CD4-positive, alpha-beta T cell treated with Interleukin-15 for 4 hours (primary cell): ENCODE measurements at places on chromosomes 13 and 19.

GRCh38 chr19:56670401-56670960, 1.1 kb downstream of the ZNF835 start:
- no peak for DNase-seq

DNA sequence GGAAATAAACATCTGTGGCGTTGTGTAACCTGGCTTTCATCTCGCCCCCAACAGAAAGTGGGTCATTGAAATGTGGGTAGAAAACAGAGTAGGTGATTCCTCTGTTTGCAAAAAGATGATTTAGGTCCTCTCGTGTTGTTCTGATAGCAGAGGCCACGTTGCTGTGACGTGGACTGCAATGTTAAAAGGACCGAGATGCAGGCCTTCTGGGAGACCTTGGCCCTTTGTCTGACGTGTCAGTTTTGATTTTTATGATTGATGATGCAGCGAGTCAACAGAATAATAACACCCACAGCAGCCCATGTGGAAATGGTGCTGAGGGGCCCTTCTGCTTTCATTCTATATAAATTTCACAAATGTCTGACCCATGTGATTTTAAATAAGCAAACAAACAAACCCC, 68.9 kb downstream of the FGF9 start:
- DNase-seq = no peak

DNA sequence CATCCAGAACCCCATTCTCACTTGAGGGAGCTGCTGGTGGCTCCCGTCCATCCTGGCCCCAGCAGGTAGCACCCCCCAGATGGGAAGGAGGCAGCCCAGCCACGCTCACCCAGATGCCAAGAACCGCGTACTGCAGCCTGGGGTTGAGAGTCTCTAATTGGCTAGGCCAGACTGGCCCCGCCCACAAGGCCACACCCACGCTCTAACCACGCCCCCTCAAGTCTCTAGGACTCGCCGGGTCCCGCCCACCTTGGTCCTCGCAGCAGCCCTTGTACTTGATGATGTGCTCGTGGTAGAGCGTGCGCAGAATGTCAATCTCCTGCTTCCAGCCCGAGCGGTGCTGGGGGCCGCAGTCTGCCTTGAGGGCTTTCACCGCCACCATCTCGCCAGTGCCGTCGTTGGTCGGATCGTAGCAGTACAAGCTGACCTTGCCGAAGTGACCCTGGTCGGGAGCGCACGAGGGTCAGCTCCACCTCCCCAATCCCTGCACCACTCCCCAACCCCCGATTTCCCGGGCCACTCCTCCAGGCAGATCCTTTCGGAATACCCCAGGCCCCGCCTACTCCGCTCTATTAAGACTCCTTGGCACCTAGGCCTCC, 14.5 kb upstream of the ICAM3 start:
- no peak for DNase-seq

- DNase-seq = no peak
These were observed 1.6 kb upstream of the CACNG6 start for GRCh38 chr19:53989600-53990533.

DNA sequence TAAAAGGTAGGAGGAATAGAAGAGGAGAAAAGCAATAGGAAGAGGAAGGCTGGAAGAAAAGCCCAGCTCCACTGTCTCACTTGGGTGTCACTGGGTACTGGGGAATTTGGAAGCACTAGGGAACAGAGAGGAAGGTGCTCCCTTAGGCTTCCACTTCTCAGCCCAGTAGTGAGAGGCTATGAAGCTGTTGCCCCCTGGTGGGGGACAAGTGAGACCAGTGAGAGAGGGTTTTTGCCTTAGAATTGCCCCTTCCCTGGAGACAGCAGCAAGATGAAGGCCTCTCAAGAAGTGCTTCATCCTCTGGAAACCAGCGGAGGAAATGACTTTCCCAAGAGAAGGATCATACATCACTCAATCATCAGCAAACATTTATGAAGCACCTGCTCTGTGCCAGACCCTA, 4.7 kb upstream of the ZNF606 start:
- DNase-seq = no peak

GRCh38 chr19:616747-617526, 16.4 kb downstream of the POLRMT start:
- DNase-seq = no peak

DNA sequence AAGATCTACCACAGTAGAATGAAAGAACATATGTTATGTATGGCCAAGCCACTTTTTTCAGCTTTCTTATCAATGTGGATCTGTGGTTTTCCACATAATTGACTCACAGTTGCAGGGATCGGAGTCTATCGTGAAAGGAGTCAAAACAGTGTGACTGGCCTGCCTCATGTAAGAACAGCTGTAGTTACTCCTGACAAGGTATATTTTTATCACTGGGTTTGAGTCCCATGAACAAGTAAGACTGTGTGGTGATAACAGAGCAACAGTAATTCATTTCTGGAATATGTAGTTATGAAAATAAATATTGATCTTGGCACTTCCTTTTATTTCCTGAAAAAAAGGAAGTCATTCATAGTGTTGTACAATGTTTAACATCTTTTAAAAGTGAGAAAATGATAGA, 416.6 kb downstream of the KLF12 start:
- DNase-seq = peak; percentile 79

GRCh38 chr19:41930926-41931592, 2.8 kb upstream of the ERFL start:
- no peak for DNase-seq

DNA sequence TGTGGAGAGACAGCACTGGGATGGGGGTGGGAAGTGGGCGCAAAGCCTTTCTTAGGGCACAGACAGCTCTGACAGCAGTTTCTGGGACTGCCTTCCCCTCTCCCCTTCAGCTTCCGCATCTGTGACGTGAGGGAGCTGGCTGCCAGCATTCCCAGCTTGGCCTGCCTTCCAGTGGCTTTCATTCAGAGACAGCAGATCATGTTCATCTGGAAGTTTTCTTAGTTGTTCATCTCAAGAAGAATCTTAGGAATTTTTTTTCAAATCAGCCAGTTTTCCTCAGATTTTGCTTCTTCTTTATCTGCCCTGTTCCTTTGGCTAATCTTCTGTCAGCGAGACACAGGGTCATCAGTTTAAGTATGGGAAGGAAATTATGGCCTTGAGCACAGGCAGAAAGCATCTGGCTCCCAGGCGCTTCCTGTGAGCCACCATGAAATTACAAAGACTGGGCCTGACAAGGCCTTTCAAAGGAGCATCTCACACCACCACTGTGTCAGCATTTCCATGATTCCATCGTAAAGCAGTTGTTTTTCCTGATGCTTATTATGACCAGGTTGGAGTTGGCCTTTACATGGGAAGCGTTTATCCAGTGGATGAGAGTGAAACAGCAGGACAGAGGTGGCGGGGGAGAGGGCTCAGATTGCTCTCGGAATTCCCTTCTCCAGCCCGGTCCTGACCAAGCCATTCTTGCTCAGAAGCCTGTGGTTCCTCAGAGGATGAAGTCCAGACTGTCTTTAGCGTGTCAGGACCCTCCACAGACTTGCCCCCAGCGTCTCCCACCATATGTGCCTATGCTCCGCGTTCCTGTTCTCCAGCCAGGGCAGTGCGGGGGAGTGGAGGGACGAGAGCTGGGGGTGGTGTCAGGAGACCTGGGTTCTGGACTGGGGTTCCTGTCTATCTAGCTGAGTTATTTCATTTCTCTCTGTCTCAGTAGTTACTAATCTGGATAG, 43.6 kb downstream of the ARHGAP35 start:
- DNase-seq = no peak

DNA sequence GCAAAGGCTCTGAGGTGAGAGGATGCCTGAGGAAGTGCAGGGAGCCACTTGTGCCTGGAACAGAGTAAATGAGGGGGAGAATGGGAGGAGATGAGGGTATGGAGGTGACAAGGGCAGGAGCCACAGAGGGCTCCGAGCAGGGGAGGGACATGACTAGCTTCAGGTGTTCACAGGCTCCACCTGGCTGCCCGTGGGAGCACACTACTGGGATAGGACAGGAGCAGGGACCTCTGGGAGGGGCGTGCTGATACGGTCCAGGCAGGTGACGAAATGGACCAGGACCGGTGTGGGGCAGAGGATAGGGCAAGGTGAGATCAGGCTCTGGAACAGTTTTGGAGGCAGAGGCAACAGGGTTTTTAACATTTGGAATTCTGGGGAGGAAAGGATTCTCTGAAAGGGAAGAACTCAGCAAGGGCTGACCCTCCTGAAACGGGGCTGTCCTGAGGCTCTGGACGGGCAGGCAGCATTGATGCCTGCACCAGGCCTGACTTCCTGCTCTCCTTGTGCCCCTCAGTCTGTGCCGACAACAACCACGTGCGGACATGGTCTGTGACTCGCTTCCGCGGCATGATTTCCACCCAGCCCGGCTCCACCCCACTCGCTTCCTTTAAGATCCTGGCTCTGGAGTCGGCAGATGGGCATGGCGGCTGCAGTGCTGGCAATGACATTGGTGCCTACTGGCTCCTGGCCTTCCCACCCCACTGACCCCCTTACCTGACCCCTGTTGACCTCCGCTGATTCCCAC, 11.6 kb downstream of the SHKBP1 start:
- DNase-seq = no peak

GRCh38 chr13:67643516-67644055, 413.4 kb upstream of the PCDH9 start:
- DNase-seq = no peak

DNA sequence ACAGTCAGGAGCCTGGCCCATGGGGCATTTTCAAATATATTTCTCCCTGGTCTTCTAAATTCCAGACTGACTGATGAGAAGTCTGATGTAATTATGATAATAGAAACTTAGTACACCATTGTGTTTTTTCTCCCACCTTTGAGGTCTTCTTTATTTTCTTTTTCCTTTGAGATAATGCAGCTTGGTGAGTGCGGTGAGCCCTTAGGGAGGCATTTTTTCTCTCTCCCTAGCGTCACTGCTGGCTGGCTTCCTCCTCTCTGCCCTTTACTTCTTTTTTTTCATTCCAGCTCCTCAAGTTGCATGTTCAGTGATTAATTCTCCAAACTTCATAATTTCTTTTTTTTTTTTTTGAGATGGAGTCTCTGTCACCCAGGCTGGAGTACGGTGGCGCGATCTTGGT, 12.8 kb upstream of the CDC42EP5 start:
- no peak for DNase-seq

GRCh38 chr19:46288896-46289588, 7.8 kb upstream of the HIF3A start:
- DNase-seq = no peak

GRCh38 chr13:109858319-109858718, 71.9 kb upstream of the IRS2 start:
- no peak for DNase-seq

GRCh38 chr19:8212212-8212611, 3.0 kb downstream of the CERS4 start:
- DNase-seq = no peak

GRCh38 chr13:102977471-102977870, 88.7 kb downstream of the SLC10A2 start:
- DNase-seq = no peak

DNA sequence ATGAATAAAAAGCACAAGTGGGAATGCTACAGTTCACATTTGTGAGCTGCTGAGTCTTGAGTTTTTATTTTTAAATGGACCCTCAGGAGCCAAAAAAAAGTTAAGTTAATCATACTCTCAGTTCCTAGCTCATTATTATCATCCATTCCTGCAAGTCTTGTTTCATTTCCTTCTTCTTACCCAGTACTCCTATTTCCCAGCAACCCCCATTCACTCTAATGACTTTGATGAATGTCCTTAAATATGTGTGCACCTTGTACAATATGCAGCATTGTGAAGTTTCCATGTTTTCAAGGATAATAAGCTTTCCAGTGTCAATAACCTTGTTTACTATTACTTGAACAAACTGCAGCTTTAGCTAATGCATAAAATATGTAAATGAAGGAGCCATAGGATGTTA, 366.2 kb downstream of the DCT start:
- DNase-seq = no peak

- DNase-seq = no peak
These were observed 610.6 kb upstream of the PRR20A start for GRCh38 chr13:56530096-56530495.

GRCh38 chr13:47251771-47252170, 354.9 kb upstream of the HTR2A start:
- DNase-seq = no peak

DNA sequence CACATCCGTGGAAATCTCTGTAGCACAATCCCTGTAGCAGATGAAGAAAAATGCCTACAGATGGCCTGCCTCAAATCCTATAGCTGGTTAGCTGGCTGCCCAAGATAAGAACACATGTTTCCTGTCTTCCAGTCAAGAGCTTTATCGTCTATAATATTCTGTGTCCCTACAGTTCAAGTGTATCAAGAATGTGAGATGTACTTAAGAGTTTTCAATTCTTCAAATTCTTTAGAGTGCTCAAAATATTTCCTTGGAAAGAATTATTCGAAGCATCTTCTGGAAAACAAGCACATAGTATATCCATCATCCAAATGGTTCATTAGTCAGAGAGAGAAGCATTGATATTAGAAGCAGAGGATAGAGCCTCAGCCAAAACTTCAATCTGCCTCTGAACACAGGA, 239.8 kb downstream of the COG6 start:
- no peak for DNase-seq
